ENCODE measurements at places on chromosomes 7 and 10.

DNA sequence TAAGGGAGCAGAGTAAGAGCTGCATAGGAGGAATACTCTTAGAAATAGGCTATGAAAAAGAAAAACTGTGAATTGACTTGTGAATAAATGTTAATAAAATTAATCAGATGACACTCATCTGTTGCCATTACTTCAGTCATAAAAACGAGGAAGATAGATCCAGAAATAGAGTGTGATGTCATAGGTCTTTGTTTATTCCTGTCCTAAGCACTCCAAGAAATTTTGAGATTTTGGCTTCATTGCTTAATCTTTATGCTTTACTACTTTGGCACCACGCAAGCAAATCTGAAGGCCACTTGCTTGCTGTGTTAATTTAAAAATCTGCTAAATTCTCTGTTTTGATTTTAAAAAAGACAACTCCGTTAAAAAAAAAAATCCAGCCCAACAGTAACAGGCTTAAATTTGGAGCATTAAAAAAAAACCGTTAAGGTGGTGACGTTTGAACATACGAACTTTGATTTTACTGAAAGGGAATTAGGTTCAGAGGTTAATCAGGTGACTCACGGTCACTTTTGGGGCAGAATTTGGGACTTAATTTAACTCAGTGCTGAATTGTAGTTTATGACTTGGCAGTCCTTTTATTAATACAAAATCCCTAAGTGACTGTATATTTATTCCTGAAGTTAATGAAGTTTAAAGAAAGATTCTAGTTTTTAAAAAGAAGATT is 3.4 kb downstream of the IFRD1 start:
- no peak for DNase-seq

- no peak for DNase-seq
Measured at GRCh38 chr10:31864834-31865518, 63.7 kb downstream of the ARHGAP12 start.

DNA sequence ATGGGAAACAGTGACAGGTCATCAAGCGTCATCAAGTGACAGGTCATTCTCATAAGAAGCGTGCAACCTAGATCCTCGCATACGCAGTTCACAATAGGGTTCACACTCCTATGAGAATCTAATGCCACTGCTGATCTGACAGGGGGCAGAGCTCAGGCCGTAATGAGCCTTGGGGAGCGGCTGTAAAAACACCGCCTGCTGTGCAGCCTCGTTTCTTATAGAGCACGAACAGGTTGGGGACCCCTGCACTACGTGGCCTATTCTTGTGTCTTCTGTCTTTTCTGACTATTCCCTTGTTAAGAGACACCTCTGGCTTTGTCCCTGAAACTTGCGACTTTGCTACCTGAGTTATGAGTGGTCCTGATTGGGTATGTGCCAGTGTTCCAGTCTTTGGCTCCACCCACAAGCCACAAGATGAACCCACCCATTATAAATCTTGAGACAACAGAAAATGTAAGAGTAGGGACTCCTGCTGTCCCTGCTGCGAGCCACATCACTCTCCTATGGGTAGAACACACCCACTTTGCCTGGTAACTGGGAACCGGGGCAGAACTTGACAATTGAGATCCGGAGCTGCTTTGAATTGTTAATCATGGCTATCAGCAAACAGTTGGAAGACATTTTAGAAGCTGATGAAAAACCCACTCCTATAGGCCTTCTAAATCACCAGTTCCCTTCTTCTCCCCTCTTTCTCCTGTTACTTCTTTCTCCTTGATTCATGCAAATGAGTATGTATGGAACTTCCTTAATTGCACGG is 55.8 kb upstream of the EXOC4 start:
- no peak for DNase-seq

GRCh38 chr10:126334272-126334671 is 54.0 kb downstream of the ADAM12 start:
- no peak for DNase-seq

- no peak for DNase-seq
Measured at GRCh38 chr10:21057989-21058388, 160.9 kb upstream of the NEBL start.

GRCh38 chr7:113217314-113217713 is 99.0 kb upstream of the SMIM30 start:
- no peak for DNase-seq

Data from right kidney (tissue), 9 donors.